ENCODE measurements at places on chromosomes 13 and 19.

DNA sequence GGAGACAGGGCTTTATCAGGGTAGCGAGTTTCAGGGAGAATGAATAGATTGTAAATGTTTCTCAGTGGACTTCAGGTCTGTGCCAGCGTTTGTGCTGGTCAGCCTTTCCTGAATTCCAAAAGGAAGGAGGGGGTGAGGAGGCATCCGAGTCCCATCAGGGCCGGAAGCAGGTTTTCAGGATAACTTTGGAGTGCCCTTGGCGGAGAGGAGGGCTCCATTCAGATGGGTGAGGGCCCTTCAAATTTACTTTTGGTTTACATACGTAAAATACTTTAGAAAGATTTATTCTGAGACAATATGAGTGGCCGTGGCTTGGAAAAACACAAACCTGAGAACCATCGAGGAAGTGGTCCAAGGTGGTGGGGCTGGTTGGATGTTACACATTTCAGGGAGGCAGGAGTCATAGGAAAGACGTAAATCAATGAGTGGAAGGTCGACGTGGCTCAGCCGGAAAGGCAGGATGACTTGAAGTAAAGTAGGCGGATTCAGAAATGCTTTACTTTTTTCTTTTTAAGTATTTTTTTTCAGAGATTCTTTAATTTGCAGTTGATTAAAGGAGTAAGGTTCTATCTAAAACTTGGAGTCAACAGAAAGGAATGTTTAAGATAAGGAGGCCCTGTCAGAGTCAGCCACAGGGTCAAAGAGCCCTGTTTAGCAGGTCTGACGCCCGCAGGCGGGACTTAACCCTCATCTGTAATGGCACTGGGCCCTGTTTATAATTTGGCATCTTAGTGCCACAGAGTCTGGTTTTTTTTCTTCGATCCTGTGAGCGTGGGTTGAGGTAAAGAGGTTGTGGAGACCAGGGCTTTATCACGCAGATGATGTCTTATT lies 32.8 kb downstream of the ATP11A start:
- DNase-seq: no peak

GRCh38 chr13:57734306-57734705 lies 102.8 kb downstream of the PCDH17 start:
- DNase-seq: no peak

GRCh38 chr13:54194233-54195024 lies 1165.8 kb downstream of the OLFM4 start:
- DNase-seq: no peak

- DNase-seq: no peak
Measured at GRCh38 chr13:51923983-51924539, 62.3 kb downstream of the CCDC70 start.

- DNase-seq: no peak
Measured at GRCh38 chr13:49563516-49563915, 21.8 kb downstream of the RCBTB1 start.

- no peak for DNase-seq
Measured at GRCh38 chr19:34474233-34474989, 7.1 kb upstream of the WTIP start.

GRCh38 chr13:19959141-19959830 lies 759 bp downstream of the ZMYM2 start:
- DNase-seq: peak; percentile 31

DNA sequence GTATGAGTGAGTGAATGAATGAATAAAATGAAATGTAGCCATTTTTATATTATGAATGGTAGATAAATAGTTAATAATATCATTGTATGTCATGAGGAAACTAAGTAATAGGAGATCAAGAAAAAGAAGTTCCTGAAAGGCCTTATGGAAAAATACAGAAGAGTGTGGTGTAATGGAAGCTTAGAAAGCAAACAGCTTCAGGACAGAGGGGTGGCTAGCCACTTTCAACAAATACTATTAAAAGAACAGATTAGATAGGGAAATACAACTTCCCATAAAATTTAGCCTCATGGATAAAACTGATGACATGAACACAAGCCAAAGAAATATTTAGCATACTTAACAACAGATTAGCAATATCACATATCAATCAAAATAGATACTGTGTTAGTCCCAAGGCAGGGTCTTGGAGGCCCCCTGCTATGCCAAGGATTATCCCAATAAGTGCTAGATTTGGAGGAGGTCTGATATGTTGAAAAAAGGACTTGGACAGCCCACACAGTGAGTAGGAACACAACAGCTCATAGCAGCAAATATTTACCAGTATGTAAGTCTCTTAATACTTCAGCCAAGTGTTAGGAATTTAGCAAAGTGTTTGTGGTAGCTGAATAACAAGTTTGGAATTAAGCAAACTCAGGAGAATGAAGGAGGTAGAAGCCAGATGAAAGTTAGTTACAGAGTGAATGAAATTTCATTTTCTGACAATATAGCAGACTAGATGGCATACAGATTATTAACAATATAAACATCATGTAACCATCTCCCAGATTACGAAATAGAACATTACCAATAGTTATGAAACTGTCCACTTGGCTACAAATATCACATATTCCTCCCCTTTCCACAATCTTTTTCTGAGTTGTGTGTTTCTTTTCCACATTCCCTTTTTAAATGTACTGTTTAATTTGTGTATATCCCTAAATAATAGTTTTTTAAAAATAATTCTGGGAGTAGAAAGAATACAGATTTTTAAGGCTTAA lies 1632.0 kb downstream of the PCDH9 start:
- no peak for DNase-seq

GRCh38 chr13:30585748-30586262 lies 31.9 kb upstream of the USPL1 start:
- DNase-seq: no peak

DNA sequence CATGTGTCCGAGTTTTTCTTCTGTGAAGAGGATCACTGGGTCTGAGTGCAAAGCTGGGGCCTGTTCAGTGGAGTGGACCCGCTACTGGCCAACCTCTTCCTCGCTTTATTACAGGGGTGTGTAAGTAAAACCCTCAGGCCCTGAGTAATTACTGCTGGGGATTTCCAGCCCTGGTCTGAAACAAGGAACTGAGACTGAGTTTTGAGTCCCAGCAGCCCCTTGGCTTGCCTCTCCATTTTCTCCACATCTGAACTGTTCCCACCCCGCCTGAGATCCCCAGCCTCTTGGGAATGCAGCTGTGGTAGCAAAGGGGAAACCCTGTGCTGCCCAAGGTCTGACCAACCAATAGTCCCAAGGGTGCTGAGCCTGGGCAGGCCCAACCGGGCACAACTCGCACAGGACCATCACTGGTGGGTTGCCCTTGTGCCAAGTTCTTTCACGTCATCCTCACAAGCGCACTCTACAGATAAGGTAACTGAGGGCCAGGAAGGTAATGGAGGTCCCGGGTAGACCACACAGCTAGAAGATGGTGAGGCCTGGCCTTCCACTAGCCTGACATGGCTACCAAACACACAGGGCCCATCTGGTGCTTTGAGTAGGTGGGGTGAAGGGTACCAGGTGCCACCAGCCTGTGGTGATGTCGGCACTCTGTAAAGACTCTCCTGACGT lies 13.7 kb upstream of the SLC35E1 start:
- DNase-seq: no peak

GRCh38 chr19:41928754-41929535 lies 696 bp upstream of the ERFL start:
- no peak for DNase-seq

- no peak for DNase-seq
Measured at GRCh38 chr13:45479661-45480060, 14.9 kb downstream of the COG3 start.

DNA sequence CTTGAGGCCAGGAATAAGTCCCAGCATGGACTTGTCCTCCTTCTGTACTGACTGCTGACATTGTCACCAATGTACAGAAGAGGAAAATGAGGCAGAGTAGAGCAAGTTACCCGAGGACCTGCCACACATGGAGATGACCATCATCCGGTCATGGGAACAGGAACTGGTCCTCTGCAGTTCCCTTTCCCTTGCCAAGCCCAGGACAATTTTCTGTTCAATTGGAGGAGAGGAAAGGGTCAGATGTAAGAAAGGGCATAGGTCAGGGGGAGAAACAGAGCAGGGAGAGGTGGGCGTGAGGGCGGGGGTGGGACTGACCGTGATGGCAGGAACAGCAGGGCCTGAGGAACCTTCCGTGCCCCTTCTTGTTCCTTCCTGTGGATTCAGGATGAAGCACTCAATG lies 18.6 kb downstream of the PHLDB3 start:
- DNase-seq: no peak

GRCh38 chr13:21657538-21657937 lies 13.3 kb upstream of the FGF9 start:
- DNase-seq: no peak

- no peak for DNase-seq
Measured at GRCh38 chr13:97254816-97255215, 32.7 kb downstream of the MBNL2 start.

Measured in omental fat pad (tissue), 4 donors.